D341Med (cell line): ENCODE measurements at places on chromosomes 1 and 21.

DNA sequence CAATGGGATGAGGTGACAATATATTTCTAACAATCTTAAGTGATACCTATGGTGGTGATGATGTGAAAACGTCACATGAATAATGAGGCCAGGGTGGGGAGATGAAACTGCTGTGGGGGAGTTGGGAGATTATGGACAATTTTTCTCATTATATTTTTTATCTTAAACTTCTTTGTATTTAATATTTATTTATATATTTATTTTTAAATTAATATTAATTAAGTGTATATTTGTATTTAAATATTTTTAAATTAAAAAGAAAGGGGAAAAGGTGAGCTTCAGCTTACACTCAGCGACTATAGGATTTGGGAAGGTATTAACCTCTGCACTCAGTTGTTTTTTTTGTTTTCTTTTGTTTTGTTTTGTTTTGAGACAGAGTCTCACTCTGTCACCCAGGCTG is 158.7 kb downstream of the PSMG1 start:
- DNase-seq = no peak

- no peak for DNase-seq
Observed at GRCh38 chr1:245888809-245889208, 618.3 kb downstream of the SMYD3 start.

DNA sequence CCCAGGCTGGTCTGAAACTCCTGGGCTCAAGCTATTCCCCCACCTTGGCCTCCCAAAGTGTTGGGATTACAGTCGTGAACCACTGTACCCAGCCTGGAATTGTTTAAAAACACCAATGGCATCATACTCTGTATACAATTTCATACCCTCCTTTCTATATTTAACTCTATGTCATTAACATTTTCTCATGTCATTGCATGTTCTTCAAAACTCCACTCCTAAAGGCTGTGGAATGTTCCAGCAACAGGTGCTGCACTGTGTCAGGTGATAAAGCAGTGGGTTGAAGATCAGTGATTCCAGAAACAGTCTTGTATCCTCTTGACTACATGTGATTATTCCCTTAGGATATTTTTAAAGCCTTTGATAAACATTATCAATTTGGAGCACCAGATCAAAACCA is 36.7 kb upstream of the GRHL3 start:
- no peak for DNase-seq

DNA sequence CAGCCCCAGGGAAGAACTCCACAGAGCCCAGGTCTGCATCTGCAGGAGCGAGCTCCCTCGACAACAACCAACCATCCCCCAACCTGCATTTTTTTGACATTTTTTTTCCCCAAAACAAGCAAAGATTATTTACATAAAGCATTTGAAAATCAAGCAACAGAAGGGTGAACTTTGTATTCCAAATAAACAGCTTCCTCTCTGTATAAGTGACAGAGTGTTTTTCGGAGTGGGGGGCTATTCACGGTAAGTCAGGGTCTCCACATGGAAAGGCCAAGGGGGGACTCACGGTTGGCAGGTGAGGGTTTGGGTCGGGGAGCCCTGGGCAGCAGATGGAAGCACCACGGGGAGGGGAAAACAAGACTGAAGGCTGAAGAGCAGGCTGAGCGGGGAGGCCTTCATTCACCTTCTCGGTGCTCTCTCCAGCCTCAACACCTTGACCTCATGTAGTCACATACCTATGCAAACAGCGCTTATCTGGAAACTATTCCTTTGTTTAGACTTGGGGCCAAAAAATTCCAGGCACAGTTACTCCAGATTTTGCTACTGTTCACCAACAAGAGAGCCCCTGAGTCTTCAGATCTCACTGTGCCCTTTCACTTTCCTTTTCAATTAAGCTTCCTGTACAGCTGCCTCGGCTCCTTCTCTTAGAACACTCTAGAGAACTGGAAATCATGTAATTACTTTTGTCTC is 27.6 kb downstream of the C2CD2 start:
- DNase-seq = no peak

GRCh38 chr1:175656416-175656815 is 87.0 kb downstream of the TNR start:
- no peak for DNase-seq

GRCh38 chr1:49765034-49765433 is 258.7 kb downstream of the AGBL4 start:
- DNase-seq = peak; percentile 50

- peak; percentile 54 for DNase-seq
Observed at GRCh38 chr1:210618369-210618768, 289.7 kb downstream of the HHAT start.

DNA sequence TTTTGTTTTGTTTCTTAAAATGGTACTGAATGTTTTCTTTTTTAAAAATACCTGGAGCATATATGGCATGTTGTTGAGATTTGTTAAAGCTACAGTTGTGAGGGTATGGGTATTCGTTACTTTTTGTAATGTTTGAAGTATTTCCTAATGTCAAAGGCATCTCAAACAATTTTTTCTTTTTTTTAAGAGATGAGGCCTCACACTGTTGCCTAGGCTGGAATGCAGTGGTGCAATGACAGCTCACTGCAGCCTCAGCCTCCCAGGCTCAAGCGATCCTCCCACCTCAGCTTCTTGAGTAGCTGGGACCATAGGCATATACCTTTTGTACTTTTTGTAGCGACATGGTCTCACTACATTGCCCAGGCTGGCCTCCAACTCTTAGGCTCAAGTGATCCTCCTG is 16.1 kb downstream of the CLCN6 start:
- no peak for DNase-seq

DNA sequence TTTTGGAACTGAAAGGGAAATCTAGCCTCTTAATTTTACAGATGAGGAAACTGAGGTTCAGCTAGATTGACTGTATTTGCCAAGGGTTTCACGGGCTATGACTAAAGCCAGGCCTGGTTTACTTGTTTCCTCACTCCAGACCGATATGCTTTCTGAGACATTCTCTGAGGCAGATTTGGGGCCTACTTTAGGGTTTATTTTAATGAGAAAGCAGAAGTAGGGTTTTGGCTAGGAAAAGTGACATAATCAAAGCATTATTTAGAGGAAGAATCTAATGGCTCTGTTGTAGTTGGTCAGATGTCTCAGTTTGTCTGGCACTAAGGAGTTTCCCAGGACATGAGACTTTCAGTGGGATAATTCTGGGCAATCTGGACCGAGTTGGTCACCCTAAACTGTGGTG is 1.5 kb upstream of the RPTN start:
- DNase-seq = no peak

GRCh38 chr1:183592733-183593132 is 2.5 kb upstream of the NCF2 start:
- no peak for DNase-seq

DNA sequence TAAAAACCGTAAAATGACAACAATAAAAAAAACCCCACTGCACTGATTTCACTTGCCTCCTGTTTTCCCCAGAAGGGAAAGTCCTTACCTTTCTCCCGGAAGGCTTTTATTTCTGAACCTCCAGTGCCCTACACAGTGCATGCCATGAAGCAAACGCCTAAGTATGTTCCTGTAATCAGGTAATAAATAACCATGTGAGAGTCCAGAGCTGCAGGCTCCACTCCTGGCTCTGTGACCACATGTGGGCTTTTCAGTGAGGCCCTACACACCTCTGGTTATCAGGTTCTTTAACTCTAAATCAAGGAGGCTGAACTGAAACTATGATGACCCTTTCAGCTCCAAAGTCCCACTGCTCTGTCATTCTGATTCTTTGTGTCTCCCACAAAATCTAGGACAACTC is 20.8 kb upstream of the NR5A2 start:
- DNase-seq = no peak

DNA sequence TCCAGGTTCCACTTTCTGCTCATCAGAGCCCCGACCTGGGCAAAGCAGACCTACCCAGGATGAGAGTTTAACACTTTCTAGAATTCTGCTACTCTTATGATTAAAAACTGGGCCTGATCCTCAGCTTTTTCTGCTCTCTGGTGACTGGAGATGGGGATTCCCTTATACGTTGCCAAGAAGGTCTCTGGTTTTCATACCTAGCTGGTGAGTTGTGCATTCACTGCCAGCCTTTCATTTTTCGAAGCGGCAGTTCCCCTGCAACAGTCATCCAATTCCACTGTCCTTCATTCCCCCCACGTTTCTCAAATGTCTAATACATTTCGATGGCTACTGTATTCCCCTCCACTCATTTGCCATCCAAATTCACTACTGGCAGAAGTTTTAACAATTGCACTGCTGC is 135.3 kb downstream of the ADSS2 start:
- no peak for DNase-seq

DNA sequence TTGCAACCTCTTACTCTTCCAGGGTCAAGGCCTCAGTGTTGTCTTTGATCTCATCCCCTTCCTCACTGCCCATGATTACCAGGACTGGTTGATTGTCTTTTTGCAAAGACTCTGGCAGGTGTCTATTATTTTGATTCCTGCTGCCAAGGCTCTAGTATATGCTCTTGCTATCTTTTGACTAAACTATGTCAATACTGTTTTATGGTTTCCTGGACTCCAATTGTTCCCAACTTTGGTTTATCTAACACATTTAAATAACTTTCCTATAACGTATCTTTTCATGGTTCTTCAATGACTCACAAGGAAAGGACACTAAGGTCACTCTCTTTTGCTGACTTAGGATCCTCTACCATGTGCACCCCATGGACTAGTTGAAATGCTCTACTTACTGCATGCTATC is 141.5 kb downstream of the PTPRC start:
- DNase-seq = no peak

DNA sequence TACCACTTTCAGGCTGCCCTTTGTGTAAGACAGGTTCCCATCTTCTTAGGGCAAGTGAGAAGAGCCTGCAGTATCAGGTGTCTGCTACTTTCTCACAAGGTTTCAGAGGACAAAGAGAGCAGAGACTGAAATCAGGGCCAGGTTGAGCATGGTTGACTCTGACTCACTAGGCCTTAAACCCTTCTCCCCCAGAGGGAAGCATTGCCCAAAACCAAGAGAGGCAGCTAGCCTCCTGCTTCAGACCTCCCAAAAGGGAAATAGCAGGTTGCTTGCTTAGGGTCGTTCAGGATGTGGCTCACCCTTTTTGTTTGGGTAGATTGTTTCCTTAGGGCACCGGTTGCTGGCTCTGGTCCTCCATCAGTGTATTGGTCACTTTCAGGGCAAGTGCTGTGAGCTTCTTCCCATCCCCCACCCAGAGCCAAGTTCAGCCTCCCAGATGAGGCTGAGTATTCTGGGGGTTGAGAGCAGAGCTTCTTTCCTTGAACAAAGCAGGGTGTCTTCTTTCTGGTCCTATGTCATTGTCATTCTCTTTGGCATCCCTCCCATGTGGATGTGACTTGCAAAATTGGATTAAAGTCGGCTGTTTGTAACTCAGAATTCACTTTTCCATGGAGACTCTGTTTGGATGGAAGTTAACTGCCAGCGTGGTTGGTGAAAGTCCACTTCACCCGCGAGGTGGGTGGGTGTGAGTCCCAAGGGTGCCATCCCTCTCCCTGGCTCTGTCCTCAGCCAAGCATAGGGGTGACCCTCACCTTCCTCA is 55.5 kb upstream of the GALNT2 start:
- DNase-seq = no peak

- DNase-seq = no peak
Observed at GRCh38 chr1:11131816-11132215, 32.1 kb upstream of the EXOSC10 start.

GRCh38 chr1:182589931-182590330 is 875 bp upstream of the RNASEL start:
- no peak for DNase-seq

DNA sequence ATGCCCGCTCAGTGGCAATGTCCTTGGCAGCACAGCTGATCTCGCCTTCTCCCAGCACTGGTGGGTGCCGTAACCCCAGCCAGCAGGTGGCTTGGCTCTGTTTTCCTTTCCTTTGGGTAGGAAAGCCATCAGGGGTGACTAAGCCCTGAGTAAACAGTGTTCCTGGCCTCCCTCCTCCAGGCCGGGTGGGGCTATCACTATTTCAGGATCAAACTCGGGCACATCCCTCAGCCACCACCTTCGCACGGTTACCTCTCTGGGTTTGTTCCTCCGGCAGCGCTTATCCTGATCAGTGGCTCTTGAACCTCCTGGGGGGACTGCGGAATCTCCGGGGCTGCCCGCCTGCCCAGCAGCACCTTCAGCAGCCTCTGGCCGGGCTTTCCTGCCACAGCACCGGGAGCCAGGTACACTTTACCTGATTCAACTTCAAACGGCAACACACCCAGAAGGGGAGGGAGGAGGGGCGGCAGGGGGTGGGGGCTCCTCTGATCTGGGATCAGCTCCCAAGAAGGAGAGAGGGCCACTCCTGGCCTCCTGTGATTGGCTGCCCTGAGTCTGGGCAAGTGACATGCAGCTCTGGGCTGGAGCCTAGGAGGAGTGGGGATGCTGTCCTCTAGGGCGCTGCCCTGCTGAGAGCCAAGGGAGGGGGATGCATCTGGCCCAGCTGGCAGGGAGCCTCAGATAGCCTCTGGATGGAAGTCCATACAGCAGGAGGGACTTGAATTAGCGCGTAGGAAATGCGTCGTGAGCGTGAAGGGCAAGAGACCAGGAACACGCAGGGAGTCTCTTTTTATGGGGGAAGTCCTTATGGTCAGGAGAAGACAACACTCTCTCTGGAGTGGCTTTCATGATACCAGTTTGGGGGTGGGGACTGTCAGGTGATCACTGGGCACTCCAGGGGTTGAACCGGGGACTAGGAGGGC is at the start of gene ASCL5:
ASCL5 (minus strand) TSS at position 353 of the 923 bp plus-strand sequence. CDS start 11,812 bp downstream, outside the sequence.
- DNase-seq = no peak

DNA sequence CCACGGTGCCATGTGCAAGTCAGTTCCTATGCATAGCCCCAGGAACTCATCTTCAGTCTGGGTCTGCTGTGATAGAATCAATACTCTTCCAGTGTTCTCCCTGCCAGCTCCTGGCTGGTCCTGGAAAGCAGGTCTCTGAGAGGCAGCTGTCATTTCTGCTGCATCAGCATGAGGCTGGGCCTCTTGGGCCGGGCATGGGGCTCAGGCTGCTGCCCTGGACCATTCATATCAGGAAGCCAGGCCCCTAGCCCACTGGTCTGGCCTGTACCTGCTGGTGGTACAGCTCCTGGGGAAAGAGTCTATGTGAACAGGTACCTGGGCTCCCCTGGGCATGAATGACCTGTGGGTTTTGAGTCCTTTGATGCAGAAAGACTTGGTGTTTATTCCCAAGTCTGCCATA is 173.6 kb upstream of the CSF3R start:
- no peak for DNase-seq

DNA sequence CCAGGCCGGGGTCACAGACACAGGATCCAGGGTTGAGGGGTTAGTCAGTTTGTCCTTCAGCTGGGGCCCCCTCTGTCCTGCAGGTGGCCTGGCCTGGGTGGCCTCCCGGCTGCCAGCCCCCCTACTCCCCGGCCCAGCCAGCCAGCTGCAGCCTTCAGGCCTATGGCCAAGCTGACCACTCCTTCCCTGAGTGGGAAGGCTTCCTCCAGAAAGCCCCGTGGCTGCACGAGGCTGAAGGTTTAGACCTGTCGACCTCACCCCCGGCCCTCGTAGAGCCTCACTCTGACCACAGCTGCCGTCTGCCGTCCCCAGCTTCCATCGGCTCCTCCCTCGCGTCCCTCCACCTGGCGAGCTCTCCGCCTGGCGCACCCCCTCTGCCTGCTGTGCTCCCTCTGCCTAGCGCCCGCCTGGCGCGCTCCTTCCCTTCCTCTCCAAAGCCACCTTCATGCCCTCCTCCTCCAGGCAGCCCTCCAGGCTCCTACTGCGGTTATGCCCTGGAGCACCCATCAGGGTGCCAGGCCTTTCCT is 9.6 kb downstream of the TTLL10 start:
- DNase-seq = no peak
